ENCODE measurements at places on chromosomes 5 and 9.

GRCh38 chr5:143006501-143006900 is 236.3 kb downstream of the ARHGAP26 start:
- DNase-seq = no peak

- DNase-seq = no peak
Observed at GRCh38 chr9:27675354-27675753, 102.1 kb upstream of the C9orf72 start.

- DNase-seq = no peak
Observed at GRCh38 chr5:172795318-172795977, 24.5 kb upstream of the DUSP1 start.

GRCh38 chr9:120735415-120736126 is 21.3 kb upstream of the MEGF9 start:
- no peak for DNase-seq

DNA sequence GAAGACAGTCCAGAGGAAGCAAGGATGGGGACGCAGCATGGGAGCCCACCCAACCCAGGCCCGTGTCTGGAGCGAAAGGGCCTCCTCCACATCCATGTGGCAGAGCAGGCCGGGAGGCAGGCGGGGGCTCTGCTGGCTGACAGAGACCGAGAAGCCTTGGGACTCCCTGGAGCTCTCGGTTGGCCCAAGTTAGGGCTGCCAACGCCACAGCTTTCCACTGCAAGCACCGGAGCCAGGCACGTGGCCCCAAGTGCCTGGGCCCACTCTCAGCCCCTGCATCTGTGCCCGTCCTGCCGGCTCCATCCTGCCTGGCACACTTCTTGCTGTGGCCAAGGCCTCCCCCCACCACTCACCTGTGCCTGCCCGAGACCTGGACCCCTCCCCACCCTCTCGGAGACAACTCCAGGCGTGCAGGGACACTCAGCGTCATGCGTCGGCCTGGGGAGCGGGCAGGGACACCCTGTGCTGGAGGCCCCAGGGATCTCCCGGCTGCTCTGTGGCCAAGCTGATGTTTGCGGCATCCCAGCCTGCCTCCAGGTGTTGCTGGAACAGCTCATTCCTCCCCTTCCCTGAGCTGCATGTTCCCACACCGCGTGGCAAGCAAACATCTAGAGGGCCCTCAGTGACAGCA is 31.5 kb downstream of the SLC6A3 start:
- no peak for DNase-seq

GRCh38 chr5:146541958-146542849 is 26.2 kb upstream of the GPR151 start:
- DNase-seq = peak; percentile 68

GRCh38 chr9:105886136-105886535 is 191.8 kb downstream of the TMEM38B start:
- no peak for DNase-seq

GRCh38 chr5:64773533-64773932 is 4.8 kb downstream of the CWC27 start:
- DNase-seq = no peak

DNA sequence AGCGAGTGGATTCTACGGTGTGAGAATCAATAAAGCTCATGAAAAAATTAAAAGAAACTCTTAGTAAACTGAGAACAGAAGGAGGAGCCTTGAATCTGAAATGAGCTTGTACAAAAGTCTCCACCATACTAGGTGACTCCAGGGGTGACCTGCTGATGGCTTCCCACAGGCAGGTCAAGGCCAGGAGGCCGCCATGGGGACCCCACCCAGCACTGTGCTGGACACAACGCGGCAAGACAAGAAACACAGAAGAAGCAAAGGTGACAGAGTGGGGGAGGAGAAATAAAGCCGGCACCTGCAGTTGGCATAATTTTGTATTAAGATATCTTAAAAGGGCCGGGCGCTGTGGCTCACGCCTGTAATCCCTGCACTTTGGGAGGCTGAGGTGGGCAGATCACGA is 12.1 kb upstream of the SLC6A19 start:
- no peak for DNase-seq

GRCh38 chr5:173793648-173794548 is 94.3 kb upstream of the CPEB4 start:
- no peak for DNase-seq

- no peak for DNase-seq
Observed at GRCh38 chr5:153641183-153641688, 150.8 kb downstream of the GRIA1 start.

GRCh38 chr5:149578896-149579295 is 2.4 kb upstream of the ARHGEF37 start:
- no peak for DNase-seq

GRCh38 chr5:110262749-110263148 is 463.7 kb downstream of the TMEM232 start:
- no peak for DNase-seq

DNA sequence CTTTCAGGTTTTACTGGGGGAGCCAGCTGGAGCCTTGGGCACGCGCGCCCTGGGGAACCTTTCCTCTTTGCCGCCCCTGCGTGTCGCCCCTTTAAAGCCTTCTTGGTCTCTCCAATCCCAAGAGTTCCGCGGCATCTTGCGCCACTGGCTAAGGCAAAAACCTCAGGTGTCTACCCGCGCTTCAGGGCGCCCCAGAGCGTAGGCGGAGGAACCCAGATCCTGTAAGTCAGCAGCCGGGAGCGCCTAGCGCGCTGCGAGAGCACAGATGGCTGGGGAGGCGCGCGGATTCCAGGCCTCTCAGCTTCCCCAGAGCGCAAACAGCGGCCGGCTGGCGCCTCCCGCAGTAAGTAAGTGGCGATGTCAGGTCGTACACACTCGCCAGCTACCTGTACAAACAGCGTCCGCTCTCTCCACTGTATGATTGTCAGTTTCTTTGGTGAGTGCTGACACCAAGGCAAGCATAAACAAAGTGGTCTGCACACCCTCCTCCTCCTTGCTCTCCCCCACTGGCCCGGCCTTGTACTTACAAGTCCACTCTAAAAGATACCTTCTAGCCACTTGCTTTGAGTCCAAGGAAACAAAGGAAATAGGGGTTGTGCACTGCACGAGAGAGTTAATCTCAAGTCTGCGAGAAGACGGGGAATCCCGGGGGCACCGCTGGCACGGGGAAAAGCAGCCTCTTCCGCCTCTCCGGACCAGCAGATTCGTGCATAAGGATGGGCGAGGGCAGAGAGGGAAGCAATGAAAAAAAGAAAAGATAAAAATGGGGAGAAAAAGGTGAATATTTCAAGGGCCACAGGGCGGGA is 2.9 kb downstream of the HTR1A start:
- no peak for DNase-seq

GRCh38 chr5:108145351-108145750 is 236.5 kb downstream of the FBXL17 start:
- DNase-seq = no peak

DNA sequence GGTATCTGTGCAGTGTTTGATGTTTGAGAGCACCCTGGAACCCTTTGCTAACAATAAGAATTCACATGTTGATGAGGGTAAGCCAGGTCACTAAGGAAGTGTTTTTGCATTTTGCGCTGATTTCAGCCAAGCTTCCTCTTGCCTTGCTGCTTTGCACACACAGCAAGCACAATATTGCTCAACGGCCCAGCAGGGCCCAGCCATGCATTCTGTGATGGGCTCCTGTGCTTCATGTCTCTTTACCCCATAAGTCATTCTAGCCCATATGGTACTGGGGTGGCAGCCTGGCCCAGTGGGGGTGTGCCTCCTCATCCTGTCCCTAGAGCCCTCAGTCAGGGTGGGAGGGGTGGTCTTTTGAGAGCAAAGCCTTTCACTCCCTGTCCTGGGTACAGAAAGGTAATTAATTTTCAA is 481.3 kb downstream of the GADD45G start:
- DNase-seq = no peak

DNA sequence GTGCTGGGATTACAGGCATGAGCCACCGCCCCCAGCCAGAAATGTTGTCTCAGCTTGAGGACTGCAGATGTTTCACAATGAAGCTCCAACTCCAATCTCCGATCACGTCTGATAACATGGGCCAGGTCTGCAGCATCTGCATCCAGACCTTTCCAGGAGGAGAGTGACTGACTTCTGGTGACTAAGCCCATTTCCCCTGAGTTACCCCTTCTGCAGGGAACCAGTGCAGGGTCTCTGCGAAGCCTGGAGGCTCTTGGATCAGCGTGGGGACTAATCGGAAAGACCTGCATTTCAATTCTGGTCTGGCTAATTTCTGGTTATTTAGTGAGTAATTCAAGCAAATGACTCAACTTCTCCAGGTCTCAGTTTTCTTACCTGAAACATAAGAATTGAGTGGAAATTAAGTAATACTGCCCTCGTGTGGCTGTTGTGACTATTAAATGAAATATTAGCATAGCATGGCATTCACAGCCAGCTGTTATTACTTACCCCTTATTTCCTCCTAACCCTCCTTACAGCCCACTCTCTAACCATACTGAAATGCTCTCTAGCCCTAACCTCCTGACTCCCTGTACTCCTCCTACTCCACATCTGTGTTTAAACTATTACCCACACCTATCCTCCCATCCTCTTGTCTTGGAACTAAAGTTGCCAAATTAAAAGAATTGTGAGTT is 2.2 kb upstream of the GNPDA1 start:
- peak; percentile 90 for DNase-seq

DNA sequence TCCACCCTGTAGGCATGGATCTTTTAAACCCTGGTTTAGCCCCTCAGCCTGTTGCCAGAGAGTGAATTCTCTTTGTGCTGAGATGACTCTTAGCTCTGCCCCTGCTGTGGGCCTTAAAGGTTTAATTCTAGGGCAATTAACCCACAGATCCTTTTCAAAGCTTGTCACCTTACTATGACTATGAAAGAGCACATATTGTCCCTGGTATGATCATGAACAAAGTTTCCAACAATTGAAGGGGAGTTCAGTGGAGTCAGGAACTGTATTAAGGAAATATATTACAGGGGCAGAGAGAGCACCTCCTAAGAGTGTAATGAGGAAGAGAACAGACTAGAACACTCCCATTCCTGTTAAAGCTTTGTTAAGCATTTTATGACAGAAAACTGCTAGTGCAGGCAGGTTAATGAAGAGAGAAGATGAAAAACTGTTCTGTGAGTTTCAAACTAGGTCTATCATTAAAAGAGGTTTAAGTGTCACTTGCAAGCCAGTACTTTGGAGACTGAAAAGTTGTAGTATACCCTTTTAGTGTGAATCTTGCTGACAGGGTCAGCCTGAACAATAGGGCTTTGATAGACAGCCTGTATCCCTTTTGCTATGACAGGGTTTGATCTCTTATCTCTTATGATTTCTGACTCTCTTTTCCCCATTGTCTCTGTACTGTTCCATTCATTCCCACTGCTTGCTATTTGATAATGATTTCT is 104.2 kb upstream of the ELL2 start:
- DNase-seq = peak; percentile 40

DNA sequence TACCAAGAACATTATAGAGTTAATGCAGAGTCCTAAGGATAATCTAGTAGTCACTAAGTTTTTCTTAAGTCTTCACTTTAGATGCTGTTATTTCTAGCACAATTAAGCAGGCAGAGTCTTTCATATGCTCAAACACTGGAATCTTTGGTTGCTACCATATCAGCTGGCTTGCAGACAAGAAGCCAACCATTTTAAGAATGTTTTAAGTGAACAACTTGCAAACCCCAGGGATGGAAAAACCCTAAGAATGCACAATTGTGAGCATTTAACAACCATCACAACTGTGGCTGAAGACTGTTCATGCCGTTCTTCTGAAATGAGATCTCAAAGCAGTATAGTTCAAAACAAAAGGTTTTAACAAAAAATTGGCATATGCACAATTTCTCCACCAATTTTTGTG is 55.1 kb downstream of the CSNK1A1 start:
- DNase-seq = no peak

DNA sequence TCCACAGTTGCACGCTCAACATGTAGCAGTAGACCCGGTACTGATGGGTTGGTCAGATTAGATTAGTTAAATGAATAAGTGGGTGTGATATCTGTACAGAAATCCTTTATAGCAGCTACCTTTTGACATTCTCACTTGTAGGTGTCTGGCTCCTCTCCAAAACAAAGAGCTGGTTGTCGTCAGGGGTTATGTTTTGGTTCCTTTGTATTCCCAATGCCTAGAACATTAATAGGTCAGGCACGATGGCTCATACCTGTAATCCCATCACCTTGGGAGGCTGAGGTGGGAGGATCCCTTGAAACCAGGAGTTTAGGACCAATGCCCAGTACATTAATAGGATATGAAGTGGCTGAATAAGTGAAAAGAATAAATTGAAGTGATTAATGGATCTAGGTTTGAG is 182.1 kb downstream of the SNCAIP start:
- no peak for DNase-seq

- no peak for DNase-seq
Observed at GRCh38 chr5:135039271-135040033, 5.4 kb upstream of the PITX1 start.

- DNase-seq = no peak
Observed at GRCh38 chr9:3719286-3719685, 193.5 kb upstream of the RFX3 start.

DNA sequence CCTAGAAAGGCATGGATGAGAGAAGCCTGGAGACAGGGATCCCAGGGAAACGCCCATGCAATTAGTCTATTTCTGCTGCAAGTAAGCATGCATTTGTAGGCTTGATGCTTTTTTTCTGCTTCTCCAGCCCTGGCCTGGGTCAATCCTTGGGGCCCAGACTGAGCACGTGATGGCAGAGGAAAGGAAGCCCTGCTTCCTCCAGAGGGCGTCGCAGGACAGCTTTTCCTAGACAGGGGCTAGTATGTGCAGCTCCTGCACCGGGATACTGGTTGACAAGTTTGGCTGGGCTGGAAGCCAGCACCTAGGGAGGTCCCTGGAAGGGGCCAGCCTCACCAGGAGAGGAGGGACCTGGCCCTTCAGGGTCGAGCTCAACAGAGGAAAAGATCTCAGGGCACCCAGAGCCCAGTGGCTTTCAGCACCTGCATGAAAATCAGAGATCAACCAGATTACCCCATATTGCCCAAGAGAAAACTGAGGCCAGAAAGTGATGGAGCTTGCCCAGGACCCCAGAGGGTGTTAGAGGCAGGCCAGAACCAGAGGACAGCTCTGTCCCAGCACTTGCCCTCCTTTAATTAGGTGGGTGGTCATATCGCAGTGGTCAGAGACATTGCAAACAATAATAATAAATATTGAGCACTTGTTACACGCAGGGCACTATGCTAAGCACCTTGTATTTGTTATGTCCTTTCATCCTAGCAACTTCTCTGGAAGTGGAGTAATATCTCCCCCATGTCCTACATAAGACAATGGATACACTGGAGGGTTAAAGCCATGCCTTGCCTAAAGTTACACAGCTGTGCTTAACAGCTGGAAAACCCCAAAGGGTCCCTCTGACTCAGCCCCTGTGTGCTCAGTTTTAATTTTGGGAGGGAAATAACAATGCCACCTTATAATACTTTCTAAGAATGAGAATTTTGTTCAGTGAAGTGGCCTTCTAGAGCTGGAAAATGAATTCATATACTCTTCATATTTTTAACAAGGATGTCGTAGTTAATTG is 67.1 kb downstream of the KLF4 start:
- DNase-seq = peak; percentile 44

DNA sequence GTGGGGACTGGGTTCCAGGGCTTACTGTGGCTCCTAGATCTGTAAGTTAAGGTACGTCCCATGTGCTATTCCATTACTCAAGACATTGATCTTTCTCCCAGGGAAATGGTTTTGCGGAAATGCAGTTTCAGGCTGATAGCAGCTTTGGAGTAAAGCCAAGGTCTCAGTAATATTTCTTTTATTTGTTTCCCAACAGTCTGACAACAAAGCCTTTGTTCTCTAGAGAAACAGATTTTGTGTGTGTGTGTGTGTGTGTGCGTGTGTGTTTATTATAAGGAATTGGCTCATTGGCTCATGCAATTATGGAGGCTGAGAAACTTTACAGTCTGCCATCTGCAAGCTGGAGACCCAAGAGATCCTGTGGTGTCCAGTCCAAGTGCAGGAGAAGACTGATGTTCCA is 12.1 kb upstream of the POC5 start:
- DNase-seq = no peak

- DNase-seq = no peak
Observed at GRCh38 chr9:107177857-107178256, 105.2 kb upstream of the RAD23B start.

Measured in activated CD4-positive, alpha-beta T cell treated with anti-CD3 and anti-CD28 coated beads, Interleukin-2, Interleukin-4, amounts not matched to agents 100 ng/mL and 50 ng/mL, durations not matched to agents 16 hours and 8 hours (primary cell).